KBM-7 (cell line): ENCODE measurements at places on chromosomes 2 and 18.

GRCh38 chr2:198628596-198628995 lies 824.2 kb downstream of the PLCL1 start:
- no peak for DNase-seq

- no peak for DNase-seq
Measured at GRCh38 chr2:188114014-188114413, 177.7 kb upstream of the GULP1 start.

- no peak for DNase-seq
Measured at GRCh38 chr18:68034296-68034695, 517.8 kb upstream of the DSEL start.

DNA sequence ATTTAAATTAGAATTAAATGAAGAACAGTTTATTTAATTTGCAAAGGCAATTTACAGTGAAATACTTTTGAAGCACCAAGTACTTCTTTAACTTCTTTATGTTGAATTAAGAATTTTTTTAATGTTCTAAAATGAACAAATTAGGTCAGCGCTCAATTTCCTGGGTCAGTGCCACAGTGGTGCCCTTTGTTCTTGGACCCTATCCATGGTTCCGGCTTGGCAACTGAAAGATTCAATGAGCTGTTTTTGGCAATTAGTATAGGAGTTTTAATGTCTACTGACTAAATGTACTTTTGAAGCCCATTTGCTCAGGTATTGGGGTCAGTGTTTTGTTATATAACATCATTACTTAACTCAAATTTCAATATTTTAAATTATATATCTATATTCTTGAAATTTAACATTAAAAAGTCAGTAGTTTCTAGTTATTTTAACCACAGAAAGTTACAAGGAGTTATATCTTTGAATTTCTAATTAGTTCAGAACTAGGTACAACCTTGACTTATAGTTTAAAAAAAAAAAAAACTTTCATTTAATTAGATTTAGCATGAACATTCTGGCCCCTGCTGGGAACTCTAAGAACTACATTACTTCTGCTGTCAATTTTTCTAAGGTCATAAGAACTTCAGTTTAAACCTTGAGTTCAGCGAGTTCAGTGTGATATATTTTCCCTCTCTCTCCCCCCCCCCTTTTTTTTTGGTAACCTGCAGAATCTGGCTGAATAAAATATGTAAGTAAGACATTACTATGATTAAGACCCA lies 7.6 kb upstream of the MSTN start:
- peak; percentile 69 for DNase-seq

DNA sequence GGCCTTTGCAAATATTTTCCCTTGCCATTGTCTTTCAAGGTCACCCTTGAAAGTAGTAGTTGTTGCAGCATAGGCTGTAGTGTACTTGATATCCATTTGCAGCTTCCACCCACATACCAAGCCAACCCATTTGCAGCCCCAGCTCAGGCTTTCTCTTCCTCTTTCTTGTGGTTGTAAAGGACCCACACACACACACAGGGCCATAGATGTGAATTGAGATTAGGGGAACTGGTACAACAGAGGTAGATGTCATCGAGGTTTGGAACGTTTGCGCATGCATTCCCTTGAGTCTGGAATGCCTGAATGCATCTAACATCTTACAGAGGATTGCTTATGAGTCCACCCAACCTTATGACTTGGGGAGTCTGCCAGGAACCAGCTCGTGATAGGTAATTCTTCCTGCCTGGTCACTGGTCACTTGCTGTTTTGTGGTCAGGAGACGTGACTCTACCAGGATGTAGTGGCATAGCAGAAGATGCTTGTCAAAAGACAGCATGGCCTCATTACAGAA lies 91.9 kb downstream of the MRPS9 start:
- peak; percentile 56 for DNase-seq

DNA sequence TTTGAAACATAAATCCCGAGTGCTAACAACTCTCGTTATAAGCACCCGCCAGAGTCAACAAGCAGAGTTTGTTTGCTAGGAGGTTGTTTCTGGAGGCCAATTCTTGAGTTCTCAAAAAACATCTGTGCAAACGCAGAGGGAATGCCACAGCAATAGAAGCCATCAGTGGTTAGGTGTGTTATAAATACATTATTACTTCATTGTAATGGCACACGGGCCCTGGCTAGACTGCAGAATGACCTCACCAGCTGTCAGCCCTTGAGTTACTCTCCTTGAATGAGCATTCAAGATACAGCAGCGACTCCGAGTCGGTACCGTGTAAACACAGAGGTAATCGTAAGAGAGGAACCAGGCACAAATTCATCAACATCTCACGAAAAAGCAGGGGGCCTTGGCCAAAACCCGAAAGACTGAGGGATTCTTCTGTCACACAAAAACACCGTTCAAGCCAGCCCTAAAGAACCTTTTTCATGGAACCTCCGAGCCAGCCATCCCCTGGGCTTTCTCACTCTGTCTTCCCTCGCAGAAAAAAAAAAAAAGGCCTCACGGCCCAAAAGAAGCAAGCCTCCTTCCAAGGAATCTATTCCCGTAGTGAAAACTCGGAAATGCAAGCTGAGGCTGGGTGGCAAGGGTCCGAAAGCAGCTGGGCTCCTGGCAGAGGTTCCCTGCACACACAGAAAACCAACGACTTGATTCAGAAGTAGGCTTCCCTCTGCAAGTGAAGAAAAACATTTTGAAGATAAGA lies 133.7 kb upstream of the MEIS1 start:
- no peak for DNase-seq

DNA sequence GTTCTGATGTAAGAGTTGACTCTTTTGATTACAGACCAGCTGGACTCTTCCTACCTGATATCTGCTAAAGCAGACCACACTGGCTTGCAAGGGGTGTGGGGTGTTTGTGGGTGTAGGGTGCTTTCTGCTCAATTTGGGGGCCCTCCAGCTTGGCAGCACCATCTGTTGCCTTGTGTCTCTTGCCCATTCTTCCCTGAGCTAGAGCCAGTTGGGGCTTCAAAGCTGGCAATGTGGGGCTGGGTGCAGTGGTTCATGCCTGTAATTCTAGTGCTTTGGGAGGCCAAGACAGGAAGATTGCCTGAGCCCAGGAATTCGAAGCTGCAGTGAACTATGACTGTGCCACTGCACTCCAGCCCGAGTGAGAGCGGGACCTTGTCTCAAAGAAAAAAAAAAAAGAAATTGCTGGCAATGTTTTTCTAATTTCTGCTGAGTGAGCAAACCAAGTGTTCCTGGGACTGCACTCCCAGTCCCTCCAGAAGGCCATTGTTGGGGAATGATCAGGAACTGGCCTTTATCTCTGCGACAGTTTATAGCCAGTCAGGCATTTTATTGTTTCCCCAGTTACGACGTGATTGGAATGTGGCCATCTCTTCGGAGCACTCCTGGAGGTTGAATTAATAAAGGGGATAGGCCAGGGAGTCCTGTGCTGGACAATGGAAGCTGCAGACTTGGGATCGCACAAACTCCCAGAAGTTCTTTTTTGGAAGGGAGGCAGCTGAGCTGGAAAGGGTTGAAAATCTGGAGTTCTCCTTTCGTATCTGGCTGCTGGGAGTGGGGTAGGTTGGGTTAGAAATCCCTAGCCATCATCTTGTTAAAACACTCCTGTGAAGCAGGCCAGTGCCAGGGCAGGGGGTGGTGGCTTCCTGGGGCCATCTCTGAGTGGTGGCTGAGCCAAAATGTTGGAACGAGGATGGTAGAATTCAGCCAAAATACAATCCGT lies 57.2 kb downstream of the LIPG start:
- DNase-seq: no peak

GRCh38 chr2:96642564-96643360 lies at the start of gene FER1L5:
Gene FER1L5, plus strand, starts transcription at chr2:96642764. Its CDS starts 73 bp downstream, at chr2:96642837.
- no peak for DNase-seq

DNA sequence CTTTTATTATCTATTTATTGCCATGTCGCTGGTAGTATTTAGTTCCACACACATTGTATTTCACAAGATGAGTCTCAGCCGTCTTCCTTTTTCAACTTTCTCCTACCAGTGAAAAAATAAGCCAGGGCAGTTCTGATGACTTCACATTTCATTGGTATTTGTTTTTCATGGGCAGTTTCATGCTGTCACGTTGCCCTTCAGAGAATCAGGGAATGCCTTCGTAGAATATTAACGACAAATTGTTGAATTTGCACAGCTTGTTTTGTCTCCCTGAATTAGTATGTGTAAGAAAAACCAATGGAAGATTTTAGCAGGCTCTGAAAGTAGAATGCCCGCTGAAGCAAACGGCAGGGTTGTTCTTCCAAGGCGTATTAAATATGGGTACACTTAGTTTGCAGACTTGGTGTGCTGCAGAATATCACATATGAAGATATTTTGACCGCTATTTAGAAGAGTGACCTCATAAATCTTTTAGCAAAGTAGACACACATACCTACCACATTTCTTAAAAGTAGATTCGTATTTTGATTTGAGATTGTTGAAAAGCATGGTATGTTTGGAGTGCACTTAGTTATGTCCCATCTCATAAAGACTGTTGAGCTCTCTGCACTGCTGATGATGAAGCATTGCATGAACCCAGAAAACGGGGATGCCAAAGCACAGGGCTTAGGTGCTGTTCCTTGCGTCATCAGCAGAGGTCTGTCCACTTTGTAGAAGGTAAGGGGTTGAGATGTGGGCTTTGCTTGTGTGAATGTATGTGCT lies 2.9 kb downstream of the NEDD4L start:
- no peak for DNase-seq

- peak; percentile 57 for DNase-seq
Measured at GRCh38 chr2:136324966-136325365, 207.0 kb upstream of the CXCR4 start.

- no peak for DNase-seq
Measured at GRCh38 chr18:69957747-69958146, 10.1 kb upstream of the CD226 start.

DNA sequence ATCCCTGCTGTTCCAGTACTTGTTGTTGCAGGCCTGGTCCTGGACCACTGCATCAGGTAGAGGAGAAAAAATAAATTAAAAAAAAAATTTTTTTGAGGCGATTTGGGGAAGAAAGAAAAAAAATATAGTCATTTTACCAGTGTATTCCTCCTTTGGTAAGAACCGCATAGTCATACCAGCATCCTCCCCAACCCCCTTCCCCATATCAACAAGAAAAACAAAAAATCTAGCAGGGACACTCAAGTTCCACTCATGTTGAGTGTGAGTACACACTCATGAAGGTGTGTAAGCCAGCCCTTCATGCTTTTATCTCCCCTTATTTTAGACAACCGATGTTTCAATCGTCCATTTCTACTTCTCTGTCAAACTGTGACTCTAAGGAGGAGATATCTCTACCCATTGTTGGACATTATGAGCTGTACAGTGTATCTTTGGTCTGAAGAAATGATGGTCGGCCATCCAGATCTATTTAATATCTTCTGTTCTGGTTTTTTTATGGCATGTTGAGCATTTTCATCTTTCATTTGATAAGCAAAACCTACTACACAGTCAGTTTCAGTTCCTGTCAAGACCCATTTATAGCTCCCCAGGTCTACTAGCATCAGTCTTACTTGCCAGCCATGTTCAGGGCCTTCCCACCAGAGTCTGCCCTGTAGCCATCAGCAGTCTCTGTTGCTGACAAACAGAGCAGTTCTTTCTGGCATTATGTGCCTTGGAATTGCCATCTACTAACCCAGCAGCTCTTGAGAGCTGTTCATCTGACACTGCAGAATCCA lies 20.0 kb downstream of the ELP2 start:
- no peak for DNase-seq

DNA sequence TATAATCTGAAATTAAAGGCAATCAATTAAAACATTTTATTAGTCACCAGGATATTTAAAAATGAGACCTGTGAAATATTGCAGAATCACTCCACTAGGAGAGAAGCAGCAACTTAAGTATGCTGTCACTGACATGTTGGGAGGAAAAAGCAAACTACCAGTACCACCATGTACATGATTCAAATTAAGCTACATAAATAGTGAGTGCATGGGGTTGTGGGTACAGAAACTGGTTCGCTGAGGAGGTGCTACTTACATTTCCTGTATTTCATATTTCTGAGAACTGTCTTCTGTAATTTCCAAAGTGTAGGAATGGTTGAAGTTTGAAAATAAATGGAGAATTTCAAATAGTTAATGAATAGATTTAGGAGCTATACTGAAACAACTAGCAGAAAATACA lies 7.9 kb upstream of the NR4A2 start:
- no peak for DNase-seq

- no peak for DNase-seq
Measured at GRCh38 chr2:3244486-3244885, 133.1 kb downstream of the EIPR1 start.

- no peak for DNase-seq
Measured at GRCh38 chr2:40592218-40592617, 140.3 kb upstream of the SLC8A1 start.

DNA sequence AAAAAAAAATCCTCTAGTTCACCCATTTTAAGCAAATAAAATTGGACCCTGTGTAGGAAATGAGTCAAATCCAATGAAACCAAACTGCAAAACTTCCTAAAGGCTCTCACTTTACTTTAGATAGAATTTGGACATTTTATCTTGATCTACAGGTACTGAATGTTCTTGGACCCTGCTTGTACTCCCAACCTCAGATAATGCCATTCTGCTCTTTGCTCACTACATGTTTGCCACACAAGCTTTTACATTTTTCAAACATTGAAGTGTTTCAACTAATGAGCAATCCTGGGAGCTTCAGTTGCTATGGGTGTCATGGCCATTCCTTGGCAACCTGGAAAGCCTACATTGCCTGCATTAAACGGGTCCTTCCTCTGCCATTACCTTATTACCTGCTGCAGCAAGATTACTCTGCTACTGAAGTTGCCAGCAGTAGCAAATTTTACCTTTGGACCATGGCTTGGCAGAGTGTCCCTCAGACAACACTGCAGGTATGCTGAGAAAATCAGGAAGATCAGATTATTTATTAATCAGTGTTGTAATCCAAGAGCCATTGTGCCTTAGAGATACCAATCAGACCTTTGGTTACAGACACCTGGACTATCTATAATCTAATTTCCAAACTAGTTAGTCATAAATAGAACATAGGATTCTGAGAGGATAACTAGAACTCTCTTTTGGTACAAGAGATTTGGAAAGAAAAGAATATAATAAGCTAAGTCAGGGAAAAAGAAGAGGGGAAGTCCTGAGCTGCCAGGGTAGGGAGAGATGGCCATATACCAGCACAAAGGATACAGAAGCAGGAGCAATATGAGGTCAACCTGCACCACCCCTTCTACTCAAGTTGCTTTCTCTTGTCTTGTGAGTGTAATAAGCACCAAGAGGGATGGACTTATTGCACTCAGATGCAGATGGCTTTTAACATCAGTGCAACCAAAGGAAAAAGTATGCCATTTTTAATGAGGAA lies 293.3 kb upstream of the TFPI start:
- DNase-seq: no peak

DNA sequence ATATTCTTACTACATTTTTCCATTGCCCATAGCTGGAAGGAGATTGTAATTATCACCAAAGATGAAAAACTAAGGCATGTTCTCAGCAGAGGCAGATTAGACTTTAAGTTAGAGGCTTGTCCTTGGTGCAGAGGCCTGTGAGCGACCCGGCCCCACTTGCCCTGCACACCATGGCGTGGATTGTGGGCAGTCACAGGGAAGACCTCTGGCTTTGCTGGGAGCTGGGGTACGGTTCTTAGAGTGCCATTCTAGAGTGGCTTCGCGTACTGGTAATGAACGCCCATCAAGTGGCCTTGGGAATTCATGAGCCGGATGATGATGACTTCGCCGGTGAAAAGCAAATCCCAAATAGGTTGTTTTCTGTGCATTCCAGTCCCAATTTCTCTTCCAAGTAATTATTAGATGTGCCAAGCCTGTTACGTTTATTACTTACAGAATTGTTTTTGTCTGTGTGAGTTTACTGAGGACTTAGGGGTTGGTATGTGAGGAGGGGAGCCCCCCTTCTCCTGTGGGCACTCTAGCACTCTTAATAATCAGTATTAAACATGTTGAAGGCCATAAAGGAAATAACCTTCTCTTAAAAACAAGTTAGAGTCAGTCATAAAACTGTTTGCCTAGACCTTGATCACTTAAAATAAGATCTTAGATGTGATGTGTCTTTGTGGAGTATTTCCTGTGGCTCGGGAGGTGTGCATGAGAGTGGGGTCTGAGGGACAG lies 90.6 kb downstream of the LDLRAD4 start:
- no peak for DNase-seq
